SW 1271 (cell line): ENCODE measurements at places on chromosomes 1 and 21.

GRCh38 chr21:16908077-16908476 lies 604.8 kb upstream of the CXADR start:
- DNase-seq: no peak

- DNase-seq: no peak
Observed at GRCh38 chr1:30805304-30806003, 47.9 kb upstream of the LAPTM5 start.

- no peak for DNase-seq
Observed at GRCh38 chr1:193905288-193906085, 719.1 kb upstream of the B3GALT2 start.

DNA sequence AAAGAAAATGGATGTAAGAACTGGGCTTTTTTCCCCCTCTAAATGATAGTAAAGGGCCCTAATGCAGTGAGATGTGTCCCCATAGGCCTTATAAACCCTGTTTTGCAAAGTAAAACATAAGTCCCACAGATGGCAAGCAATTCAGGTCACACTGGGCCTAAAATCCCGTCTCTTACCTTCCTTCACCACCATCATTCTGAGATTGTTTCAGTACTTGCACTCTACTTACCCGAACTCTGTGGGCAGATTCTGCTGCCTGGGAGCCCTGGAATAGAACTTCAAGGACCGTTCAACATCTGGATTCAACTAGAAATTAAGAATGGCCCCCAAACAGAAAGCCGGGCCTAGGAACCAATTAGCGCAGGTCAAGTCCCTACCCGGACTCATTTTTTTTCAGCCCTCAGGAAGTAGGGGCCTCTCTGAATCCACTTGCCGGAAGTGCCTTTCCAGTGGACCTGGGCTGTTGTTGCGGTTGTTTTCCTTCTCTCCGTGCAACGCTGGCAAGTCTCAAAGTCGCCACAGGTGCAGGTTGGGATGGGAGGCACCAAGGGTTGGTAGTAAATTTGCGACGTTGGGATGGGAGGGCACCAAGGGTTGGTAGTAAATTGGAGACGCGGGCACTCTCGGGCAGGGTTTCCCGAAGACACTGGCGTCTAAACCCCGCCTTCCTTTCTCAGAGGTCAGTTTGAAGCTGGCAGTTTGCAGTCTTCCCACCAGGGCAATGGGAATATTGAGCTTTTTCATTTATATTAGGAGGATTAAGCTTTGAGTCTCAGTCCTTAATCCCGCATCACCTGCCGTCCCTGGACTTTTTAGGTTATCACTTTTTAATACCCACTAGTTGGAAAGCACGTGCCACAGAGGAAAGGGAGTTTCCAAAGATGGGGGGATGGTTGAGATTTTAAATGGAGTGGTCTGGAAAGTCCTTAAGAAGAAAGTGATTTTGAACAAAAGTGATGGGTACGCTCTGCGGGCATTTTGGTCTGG lies at the start of gene TMEM69:
Gene TMEM69, plus strand, starts transcription at position 428 of the 987 bp plus-strand sequence. CDS start 2,888 bp downstream, outside the sequence.
- DNase-seq: peak; percentile 44

GRCh38 chr1:22133247-22133930 lies 9.5 kb downstream of the WNT4 start:
- no peak for DNase-seq

DNA sequence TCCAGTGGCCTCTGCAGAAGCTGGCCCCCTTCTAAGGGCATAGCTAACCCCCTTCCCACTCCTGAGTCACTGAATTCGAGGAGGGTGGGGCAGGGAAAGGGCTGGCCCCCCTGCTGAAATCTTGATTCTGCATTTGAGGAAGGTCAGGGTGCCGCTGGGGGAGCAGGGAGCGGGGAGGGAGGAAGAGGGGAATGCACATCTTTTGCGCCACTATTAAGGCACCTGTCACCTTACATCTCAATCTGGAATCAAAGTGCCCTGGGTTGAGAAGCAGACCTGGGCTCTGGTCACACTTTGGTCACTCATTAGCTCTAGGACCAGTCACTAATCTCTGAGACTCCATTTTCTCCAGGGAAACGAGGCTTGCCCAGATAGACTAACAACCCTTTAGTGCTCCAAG lies 62.0 kb downstream of the TOR1AIP2 start:
- no peak for DNase-seq

- no peak for DNase-seq
Observed at GRCh38 chr1:78980511-78980910, 26.0 kb downstream of the ADGRL4 start.

DNA sequence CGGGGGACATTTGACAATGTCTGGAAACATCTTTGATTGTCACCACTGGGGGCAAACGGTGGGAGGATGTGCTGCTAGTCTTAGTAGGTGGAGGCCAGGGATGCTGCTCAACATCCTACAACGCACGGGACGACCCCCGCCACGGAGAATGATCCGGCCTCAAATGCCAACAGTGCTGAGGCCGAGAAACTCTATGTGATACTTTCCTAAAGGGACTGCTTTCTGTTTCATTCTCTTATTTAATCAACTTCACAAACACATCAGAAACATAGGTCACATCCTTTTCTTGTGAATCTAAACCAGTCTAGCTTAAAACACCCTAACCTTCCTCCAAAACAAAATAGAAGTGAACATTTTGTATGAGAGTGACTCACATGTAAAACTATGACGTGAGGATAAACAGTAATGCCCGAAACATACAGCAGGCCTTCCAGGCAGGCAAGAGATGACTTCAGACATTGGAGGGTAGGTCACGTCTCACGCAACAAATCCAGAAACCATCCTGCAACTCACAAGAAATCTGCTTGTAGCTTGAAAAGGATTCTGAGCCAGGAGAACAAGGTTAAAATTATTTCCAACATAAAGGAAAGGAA lies 37.2 kb upstream of the ETS2 start:
- DNase-seq: no peak

DNA sequence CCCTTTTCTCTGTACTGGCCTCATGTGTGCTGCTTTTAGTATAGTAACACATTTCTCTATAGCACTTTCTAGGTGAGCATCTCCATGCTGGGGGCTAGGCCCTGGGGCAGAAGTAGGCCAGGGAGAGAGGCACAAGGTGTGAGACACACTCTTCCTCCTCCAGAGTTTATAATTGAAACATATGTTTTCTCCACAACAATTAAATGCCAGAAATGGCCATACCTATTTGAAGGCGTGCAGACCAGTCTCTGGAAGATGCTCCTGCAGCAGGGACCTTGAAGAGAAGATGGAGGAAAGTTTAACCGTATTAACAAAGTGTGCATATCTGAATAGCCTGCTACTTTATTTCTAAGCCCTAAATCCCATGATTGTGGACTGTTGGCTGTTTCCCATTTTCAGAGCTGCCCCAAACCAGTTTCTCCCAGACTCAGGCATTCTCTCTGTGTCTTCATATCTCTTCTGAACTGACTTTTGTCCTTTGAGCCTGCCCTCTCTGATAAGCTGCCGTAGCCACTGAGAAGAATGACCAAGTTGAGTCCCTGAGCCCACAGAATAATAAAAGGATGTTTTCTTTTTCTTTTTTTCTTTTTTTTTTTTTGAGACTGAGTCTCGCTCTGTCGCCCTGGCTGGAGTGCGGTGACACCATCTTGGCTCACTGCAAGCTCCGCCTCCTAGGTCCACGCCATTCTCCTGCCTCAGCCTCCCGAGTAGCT lies 81.3 kb downstream of the LRRC8D start:
- no peak for DNase-seq

GRCh38 chr1:30161953-30162352 lies 561.4 kb downstream of the MATN1 start:
- DNase-seq: no peak

- DNase-seq: no peak
Observed at GRCh38 chr1:220056374-220056773, 10.1 kb upstream of the EPRS1 start.

DNA sequence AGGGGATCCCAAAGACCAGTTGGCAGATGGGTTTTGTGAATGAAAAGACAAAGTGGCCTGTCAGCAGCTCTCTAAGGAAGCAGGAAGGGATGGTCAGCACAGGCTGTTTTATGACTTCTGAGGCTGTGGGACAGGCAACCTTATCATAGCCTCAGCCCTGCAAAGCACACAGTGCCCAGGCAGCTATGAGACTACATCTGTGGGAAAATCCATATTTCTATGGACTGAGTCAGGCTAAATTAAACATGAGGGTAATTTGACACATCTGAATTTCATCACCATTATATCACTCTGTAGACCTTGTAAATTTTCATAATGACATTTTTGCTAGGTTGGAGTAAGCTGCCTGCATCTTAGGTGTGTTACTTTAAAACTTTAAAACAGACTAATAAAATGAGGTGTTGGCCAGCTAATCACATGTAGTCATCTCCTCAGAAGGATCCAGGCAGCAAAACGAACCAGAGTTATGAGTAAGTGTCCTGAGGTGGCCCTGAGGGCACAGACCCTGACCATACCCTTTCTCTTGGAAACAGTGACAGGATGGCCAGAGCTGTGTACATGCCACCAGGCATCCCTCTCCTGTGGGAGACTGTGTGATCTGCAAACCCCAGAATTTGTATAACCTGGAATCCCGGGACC lies 14.6 kb downstream of the NGF start:
- DNase-seq: no peak

DNA sequence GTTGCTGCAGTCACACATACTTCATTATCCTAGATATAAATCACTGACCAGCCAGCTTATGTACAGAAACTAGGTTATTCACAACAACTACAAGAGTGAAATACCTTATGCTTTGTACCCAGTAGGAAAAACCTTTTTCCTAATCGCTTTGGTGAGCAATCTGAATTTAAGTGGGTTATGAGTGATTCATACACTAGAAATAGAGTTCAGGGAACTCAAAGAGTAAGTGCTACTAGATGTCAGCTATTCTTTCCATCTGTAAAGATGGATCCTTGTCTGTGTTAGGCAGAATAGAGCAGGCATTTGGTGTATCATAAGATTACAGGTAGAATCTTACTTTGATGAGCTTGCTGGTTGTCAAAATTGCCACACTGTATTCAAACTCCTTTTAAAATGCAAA lies 101.9 kb downstream of the ZNF644 start:
- DNase-seq: no peak

DNA sequence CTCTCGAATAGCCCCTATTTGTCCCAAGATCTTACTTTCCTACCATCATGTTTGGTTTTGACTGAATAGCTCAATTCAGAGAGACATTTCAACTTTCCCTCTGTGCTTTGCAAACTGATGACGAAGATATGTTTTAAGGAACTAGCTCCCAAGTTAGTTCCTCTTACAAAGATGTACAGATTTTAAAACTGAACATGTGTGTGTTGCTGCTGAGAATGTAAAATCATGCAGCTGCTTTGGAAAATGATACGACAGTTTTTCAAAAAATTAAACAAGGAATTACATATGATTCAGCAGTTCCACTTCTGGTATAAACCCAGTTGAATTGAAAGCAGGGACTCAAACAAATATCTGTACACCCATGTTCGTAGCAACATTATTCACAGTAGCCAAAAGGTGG lies 33.6 kb downstream of the KIF26B start:
- no peak for DNase-seq

DNA sequence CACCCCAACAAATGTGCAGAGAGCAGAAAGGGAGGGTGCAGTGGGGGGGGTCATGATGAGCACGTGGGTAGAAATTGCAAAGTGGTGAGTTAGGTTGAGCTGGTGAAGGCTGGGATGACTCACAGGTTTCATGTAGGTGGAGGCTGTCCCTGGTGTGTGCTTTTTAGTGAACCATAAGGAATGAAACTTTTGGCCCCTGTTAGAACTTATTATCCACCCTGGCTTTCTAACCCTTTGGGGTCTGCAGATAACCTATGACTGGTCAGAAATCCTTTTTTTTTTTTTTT lies 46.9 kb downstream of the DOP1B start:
- DNase-seq: peak; percentile 50

- DNase-seq: no peak
Observed at GRCh38 chr1:40312238-40313205, 4.6 kb downstream of the COL9A2 start.

GRCh38 chr1:164210211-164210739 lies 348.7 kb upstream of the PBX1 start:
- DNase-seq: no peak

DNA sequence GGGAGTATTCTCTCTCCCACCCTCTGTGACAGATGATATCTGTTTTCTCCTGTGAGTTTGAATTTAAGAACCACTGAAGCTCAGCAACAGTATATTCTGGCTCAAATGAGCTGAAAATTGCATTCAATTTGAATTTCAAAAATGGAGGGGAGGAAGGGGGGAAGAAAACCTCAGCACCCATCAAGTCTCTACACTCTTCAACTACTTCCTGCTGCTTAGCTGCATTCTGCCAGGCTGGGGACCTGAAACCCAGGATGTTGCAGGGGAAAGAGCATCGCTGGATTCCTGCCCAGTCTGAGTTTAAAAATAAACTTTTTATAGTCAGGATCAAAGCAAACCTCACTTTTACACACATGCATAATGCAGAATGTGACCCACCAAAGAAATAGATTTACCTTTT lies 214.3 kb upstream of the ESRRG start:
- no peak for DNase-seq

DNA sequence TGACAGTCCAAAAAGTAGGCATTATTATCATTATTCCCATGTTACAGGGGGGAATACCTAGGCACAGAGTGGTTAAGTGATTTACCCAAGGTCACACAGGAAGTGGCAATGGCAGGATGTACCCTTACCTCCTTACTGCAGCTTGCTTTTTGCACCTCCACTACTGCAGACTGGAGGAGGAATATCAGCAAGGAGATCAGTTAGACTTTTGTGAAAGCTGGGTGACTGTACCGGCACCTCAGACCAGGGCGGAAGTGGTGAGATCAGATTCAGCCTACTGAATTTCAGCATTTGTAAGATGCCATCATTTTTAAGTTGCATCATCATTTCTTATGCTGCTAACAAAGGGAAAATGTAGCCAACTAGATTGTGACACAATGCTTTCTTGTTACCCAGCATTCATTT lies 4.5 kb downstream of the ADARB1 start:
- DNase-seq: no peak

DNA sequence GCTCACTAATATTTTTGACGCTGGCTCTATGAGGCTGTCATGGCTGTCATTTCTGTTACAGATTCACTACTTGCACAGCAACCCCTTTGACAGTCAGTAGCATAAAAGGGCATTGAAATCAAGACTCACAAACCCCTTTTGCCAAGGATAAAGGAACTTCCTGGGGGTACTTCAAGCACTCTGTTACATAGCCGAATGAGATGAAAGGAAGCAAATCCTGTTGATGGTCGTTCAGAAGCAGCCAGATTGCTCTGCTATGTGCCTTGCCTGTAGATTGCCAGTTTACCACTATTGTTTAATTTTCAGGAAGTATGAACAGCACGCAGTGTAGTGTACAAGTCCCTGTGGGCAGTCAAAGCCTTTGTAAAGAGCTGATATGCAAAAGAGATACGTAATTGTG lies 296.2 kb downstream of the LRRIQ3 start:
- no peak for DNase-seq

- peak; percentile 61 for DNase-seq
Observed at GRCh38 chr1:206001476-206001888, 1.7 kb downstream of the RAB7B start.

- no peak for DNase-seq
Observed at GRCh38 chr1:46948629-46949416, 7.5 kb upstream of the CYP4A11 start.

GRCh38 chr1:233723387-233723786 lies 109.5 kb downstream of the KCNK1 start:
- no peak for DNase-seq

GRCh38 chr1:218401441-218401997 lies 56.4 kb downstream of the TGFB2 start:
- DNase-seq: no peak
